ENCODE measurements at places on chromosomes 7 and 10.

- DNase-seq: no peak
Measured at GRCh38 chr10:132384618-132385388, 12.2 kb upstream of the PWWP2B start.

GRCh38 chr10:31320550-31321211 is 1.7 kb downstream of the ZEB1 start:
- peak; percentile 32 for DNase-seq

DNA sequence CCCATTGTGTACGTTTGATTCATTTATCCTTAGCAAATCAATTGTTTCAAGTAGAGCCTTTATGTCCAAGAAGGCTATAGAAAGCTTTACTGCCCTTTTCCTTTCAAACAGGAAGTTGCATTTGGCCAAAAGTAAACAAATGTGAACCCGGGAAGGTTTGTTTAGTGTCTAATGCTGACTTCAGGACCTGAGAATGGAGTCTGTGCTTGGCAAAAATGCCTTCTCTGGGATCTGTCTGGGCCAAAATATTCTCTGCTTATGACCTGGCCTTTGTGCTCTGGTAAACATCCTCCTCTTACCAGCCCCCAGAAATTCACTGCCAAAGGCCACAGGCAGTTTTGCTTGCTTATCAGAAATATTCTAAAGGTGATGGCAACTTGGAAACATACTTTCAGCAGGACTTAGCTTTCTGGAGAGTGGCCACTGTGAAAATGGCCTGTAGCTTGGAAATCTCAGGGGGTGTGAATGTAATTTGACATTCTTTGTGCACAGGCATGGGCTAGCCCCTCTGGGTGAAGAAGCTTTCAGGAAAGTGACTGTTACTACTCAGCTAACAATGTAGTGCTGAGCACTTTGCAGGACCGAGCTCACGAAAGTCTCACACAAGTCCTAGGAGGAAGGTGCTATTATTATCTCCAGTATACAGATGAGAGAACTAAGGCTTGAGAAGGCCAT is 199.5 kb downstream of the PTEN start:
- DNase-seq: no peak

DNA sequence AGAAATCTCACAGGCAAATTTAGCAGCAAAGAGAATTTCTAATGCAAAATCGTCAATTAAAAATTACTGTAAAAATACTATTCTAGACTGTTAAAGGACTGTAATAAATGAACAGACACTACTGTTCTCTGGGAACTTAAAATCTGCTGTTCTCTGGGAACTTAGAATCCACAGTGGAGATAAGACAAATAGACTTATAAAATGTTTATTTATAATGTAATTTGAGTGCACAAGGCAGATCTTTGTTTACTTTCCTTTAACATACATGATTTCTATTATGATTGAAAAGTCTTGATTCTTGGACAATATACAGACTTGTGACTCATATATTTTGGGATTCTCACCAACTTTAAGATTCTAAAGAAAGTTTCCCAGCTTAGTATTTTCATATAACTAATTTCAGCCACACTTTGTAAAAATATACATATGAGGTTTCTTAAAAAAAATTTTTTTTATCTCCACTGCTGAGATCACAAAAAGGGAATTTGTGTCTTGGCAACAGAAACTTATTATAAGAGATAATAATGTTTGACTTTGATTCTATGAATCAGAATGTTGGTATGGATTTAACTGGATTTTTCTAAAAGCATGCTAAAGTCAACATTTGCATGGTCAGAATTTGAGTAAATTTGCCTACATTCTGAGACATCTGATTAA is 166.3 kb upstream of the RHOBTB1 start:
- no peak for DNase-seq

DNA sequence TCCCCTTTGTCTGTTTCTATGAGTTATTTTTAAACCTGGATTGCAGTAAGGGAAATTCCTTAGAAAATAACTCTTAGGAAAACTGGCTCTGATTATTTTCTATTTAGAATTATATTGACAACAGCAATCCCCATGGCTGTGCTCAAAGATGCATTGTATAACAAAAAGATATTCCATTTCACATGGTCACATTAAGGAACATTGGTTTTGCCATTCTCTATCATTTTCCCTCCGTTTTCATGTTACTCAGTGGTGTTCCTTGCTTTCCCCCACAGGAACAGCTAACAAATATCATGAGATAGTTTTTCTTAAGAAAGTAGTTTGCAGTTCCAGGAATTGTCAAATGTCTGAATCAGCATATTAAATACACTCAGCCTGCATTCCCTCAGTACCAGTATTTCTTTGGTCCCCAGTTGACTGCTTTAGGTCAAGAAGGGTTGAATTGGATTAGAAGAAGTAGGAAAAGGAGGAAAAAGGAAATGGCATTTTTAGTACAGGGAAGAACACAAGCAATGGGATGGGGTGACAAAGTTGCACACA is 436.7 kb downstream of the TNS3 start:
- no peak for DNase-seq

DNA sequence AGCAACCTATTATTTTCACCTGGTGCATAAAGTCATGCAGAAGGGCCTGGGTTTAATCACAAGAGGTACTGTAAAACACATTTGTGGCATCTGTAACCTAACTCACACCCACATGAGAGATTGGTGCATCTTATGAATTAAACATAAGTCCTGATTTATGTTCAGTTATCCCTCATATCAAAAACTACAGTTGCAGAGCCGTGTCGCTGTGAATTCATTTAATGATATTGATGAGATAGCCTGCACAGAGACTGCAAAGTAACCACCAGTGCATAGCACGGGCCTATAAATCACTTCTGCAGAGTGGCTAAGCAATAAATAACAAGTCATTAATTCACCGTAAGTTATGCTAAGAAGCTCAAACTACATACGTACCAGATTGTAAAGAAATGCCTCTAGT is 178.2 kb downstream of the RELN start:
- no peak for DNase-seq

DNA sequence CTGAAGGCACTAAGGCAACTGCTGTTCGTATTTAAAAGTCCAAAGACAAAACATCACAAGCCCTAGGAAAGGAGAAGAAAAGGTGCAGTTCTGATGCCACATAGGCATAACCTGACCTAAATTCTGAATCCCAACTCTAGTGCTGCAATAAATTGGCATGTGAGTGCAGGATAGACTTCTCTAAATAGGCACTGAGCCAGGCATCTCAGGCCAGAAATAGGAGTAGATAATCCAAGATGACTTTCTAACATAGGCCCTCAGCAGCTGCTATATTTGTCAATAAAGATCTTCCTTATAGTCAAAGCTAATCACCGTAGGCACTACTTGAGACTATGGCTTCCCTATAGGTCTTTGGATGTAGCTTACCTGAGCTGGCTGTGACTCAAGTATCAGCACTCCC is 1163.8 kb downstream of the SORCS1 start:
- DNase-seq: no peak

- DNase-seq: no peak
Measured at GRCh38 chr7:103947026-103947655, 42.3 kb downstream of the RELN start.

- DNase-seq: no peak
Measured at GRCh38 chr7:128108641-128109423, 77.6 kb upstream of the LRRC4 start.

DNA sequence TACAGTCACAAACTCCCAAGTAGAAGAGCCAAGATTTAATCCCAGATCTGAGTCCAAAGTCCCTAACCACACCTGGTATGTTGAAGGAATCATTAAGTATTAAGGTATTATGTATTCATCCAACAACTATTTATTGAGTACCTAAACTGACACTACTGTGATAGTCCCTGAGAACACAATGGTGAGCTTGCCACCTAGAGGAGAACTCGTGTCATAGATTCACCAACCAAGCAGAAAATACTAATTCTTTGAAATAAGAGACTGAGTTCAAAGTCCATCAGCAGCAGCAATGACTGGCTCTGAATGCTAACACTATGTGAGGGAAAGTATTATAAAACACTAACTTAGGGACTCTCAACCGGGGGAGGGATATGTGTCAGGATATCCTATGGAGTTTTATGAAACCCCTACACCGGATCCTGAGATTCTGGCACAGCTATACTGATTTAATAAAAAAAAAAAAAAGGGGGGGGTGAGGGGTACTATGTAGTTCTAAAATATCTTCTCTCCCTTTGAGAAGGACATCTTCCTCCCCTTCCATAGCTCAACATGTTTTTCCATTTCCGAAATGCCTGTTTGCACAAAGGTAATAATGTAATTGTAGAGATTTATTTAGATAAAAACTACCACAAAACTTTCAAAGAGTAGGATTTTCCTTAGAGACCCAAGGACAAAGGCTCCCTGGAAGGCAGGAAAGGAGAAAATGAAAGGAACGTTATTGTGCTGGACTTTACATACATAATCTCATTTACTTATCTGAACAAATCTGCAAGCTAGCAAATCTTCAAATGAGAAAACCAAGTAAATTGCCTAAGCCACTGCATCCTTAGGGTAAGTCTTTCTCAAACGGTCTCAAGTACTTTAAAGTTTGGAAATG is 1.6 kb downstream of the NCOA4 start:
- no peak for DNase-seq

DNA sequence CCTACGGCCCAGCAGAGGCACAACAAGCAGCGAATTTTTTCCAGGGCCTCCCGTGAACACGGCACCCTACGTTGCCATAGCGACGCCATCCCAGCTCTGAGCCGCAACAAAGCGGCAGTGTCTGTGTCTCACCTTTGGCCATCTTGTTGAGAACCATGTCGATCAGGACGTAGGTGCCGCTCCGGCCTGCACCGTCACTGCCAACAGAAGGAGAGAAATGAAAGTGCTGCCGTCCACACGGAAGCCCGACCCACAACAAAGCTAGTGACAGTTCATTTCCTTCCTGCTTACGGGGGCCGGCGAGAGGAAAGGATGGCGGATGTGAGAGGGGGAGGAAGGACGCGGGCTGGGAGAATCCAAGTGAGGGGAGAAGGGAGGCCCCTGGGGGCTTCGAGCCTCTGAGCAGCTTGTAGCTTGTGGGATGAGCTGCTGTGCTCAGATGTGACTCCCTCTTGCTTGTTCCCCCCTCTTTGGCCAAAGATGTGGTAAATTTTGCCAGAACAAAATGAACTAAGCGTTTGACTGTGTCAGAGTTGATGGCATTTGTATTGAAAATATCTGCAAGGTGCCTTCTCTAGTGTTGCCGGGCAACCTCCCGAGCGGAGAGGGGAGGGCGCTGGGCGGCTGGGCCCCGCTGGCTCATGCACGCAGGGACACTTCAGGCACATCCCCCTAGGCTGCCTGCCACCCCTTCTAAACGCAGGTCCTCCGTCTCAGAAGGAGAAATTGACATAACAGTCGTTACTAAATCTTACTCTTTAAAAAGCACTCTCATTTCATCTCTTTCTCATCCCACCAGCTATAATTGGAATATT is 232.2 kb downstream of the DNAJB6 start:
- DNase-seq: no peak

DNA sequence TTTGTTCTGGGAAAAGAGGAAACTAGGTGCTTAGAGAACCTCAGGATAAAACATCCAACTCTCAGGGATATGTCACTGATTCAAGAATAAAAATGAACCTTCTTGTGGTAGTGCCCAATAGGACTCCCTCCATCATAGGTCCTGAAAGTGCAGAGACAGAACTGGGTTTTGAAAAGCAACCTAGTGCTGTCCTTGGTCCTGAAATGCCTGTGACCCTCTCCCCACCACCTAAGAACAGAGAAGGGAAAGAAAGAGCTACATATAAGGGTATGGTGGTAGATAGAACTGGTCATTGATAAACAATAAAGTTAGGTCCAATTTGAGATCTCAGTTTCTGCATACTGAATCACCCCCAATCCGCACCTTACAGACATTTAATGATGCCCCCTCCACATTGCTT is 953.3 kb downstream of the XPNPEP1 start:
- no peak for DNase-seq

- no peak for DNase-seq
Measured at GRCh38 chr10:48758411-48758810, 73.7 kb downstream of the WDFY4 start.

GRCh38 chr10:15585303-15585715 is 134.4 kb downstream of the ITGA8 start:
- peak; percentile 2 for DNase-seq

GRCh38 chr7:41574377-41574776 is 128.5 kb downstream of the INHBA start:
- DNase-seq: no peak

GRCh38 chr10:78923647-78924318 is 145.0 kb upstream of the ZMIZ1 start:
- DNase-seq: no peak

DNA sequence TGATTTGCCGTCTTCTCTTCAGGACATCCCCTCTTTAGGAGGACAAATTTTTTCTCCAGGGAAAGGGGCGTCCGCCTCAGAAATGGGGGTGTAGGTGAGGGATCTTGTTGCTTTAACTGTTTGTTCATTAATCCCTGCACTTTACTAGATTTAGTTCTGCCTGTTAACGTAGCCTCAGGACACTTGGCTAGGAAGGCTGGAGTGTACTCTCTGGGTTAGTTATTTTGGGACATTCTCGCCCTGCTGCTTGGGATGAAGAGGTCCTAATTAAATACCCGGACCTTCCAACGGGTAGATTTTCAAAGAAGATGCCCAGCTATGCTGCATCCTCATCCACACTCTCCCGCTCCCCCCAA is 552 bp upstream of the ZNF365 start:
- no peak for DNase-seq

GRCh38 chr7:105635197-105635596 is 53.9 kb upstream of the EFCAB10 start:
- DNase-seq: no peak

GRCh38 chr10:49282879-49283341 is 16.1 kb upstream of the C10orf71 start:
- DNase-seq: no peak

DNA sequence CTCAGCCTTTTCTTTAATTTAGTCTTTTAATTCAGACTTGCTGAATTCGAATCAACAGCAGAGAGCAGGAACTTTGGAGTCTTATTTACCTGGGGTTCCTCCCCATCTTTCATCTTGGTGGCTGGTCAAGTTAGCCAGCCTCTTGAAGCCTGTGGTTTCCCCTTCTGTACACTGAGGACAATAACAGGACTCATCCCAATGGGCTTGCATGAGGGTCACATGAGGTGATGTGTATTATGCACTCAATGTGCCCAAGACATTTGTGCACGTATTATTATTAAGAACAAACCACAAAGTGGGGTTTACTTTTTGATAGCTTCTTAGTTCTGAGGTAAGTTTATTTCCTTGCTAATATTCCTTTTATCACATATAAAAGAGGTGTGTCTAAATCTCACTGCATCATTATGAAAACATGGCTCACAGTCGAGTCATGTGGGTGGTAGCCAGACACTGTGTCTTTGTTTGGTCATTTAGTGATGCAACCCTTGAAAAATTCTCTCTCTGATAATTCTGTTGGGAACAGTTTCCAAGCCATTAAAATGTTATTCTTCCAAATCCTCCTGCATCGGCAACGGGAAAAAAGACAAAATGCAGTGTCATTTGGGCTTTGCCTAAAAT is 86.5 kb upstream of the GRB10 start:
- no peak for DNase-seq

DNA sequence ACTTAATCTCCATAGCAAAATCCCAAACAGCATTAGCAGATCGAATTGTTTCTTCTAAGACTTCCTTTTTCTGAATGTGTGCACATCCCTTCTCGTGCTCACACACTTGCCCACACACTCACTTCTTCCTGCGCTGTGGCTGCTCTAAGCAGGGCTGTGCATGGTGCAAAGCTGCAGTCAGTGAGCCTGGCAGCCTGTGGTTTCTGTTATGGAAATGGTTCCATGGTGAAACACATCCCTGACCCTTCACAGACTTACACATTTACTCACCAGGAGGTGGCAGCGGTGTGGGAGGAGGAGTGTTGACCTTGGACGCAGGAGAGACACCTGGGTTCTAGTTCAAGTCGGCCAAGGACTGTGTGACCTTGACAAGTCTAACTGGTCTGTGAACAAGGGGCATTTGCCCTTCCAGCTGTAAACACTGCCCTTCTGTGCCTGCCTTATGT is 24.9 kb downstream of the MTURN start:
- no peak for DNase-seq

Data from DMS 273 treated with DMSO at 0.1 percent for 48 hours (cell line).